ENCODE measurements at places on chromosomes 6 and 20. TPM values are rescaled to one million over a fixed set of nuclear protein-coding genes. Genes with fewer than 3 reads are reported as not detected.

PABPC1L gene
- 0.64 TPM for total RNA-seq

TMEM151B gene
- total RNA-seq: not detected

MCCD1 gene
- not detected for total RNA-seq

GTSF1L gene
- not detected for total RNA-seq

HMGCLL1 gene
- not detected for total RNA-seq

PRL gene
- not detected for total RNA-seq

SAMD5 gene
- total RNA-seq: 0.51 TPM

SPACA1 gene
- total RNA-seq: not detected

C6orf58 gene
- total RNA-seq: 0.26 TPM

RIN2 gene
- total RNA-seq: 94.6 TPM

MACROD2 gene
- total RNA-seq: 0.25 TPM

DDX43 gene
- total RNA-seq: 1.3 TPM

SLC24A3 gene
- total RNA-seq: under 0.01 TPM

CDSN gene
- total RNA-seq: under 0.01 TPM

DLK2 gene
- 0.76 TPM for total RNA-seq

DSP gene
- total RNA-seq: 42.4 TPM

UBR2 gene
- total RNA-seq: 22.5 TPM

SLC32A1 gene
- total RNA-seq: not detected

SAMD3 gene
- total RNA-seq: not detected

HSPA12B gene
- total RNA-seq: 10.2 TPM

SLC35F1 gene
- total RNA-seq: under 0.01 TPM

DAAM2 gene
- total RNA-seq: 0.13 TPM

CST5 gene
- total RNA-seq: not detected

L3MBTL1 gene
- 1.7 TPM for total RNA-seq

LRRC1 gene
- 59.9 TPM for total RNA-seq

DYNLT2 gene
- total RNA-seq: 0.51 TPM

OXT gene
- not detected for total RNA-seq

SLC22A2 gene
- not detected for total RNA-seq

FRMD1 gene
- not detected for total RNA-seq

GJA1 gene
- 1,357 TPM for total RNA-seq

LY6G6D gene
- total RNA-seq: not detected

TBXT gene
- not detected for total RNA-seq

ACTL10 gene
- total RNA-seq: 1.4 TPM

VSTM2L gene
- total RNA-seq: not detected

DOP1A gene
- 16.2 TPM for total RNA-seq

C20orf141 gene
- not detected for total RNA-seq

MAFB gene
- total RNA-seq: 8.0 TPM

DUSP15 gene
- 0.26 TPM for total RNA-seq

MRS2 gene
- total RNA-seq: 16.2 TPM

HUS1B gene
- 0.51 TPM for total RNA-seq
